ENCODE measurements at places on chromosomes 12 and 14. TPM values are rescaled to one million over a fixed set of nuclear protein-coding genes. Genes with fewer than 3 reads are reported as not detected.

The MIP gene
- not detected for total RNA-seq

The FANCM gene
- total RNA-seq, result 2.1 TPM

GRCh38 chr14:75609116-75609515 lies 30.7 kb downstream of the FLVCR2 start:
- no peak for DNase-seq

DNA sequence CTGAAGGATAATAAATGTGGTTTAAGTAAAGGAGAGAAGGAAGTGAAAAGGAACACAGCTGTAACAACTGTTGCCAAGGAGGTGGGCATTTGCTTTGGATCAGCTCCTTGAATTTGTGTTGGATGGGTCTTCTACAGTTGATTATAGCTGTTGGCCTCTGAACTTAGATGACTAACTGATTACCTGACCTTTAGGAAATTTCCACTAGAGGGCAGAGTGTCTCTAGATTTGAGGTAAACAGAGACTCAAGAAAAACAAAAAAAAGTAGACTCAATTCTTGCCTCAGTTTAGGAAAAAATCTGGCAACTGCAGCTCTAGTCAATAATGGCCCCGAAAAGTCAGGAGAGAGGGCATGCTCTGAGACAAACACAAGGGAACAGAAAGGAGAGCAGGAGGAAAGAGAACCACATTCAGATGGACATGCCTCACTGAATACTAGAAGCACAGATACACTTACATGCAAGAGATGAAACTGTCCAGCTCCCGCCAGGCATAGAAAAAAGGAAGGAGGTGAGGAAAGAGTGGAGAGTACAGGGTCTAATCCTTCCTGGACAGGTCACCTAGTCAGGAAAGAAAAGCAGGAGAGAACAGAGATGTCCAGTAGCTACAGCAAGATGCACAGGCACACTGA lies 20.6 kb downstream of the COX14 start:
- no peak for DNase-seq

GRCh38 chr12:48001505-48002413 lies 2.5 kb downstream of the COL2A1 start:
- no peak for DNase-seq
